ENCODE measurements at places on chromosomes 6 and 20. TPM values are rescaled to one million over a fixed set of nuclear protein-coding genes. Genes with fewer than 3 reads are reported as not detected.

- no peak for DNase-seq
These were observed 66.5 kb downstream of the PSMG4 start for GRCh38 chr6:3325210-3325609.

DNA sequence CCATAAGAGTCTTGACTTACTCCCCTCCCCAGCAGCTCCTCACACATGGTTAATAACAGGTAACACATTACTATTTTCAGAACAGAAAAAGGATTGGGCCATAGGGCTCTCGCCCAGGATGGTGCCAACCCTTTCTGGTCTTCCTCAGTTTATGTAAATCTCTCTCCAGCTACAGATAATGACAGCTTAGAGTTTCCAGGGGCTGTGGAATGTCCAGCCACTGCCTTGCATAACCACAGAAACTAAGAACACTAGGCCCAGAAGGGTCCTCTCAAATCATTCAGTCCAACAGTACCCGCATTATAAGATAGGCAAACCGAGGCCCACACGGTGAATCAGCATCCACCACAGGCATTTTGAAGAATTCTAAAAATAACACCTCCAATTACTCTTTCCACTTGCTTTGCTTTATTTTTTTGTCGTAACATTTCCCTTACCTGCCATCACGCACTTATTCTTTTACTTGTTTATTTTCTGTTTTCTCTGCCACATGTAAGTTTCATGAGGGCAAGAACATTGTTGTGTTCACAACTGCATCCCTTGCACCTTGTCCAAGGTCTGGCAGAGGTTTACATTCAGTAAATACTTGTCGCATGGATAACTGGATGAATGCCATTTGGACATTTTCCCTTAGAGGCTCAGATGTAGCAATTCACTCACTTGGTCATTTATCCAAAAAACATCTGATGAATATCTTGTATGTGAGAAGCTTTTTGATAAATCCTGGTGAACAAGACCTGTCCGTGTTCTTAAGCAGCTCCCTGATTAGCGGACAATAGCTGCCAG, 6.4 kb upstream of the SDC4 start:
- DNase-seq = no peak

DNA sequence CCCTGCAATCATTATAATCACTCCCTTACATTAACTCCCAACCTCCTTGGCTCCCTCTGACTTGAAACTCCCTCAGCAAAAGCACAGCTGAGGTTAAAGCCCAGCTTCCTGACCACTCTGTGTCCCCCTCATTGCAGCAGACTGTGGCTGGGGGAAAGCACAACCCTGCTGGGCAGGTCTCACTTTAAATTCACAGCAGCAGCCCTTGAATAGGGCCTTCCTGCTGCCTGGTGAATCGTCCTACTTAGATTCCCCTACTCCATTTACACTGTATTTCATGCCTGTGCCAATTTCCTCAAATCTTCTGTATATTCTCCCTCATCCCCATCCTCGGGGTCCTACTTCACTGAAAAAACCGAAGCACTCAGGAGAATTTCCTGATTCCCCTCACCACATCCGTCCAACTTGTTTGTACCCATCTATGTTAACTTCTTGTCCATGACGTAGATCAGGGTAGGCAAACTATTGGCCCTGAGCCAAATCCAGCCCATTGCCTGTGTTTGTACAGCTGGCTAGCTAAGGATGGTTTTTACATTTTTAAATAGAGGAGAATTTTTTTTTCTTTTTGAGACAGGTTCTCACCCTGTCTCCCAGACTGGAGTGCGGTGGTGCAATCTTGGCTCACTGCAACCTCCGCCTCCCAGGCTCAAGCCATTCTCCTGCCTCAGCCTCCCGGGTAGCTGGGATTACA, 31.5 kb upstream of the GCM1 start:
- DNase-seq = peak; percentile 51

- no peak for DNase-seq
These were observed 2.7 kb downstream of the OLIG3 start for GRCh38 chr6:137491478-137491877.

The LTB gene
- polyA plus RNA-seq = 0.50 TPM
